AG09309 (cell line): ENCODE measurements at places on chromosomes 5 and 9.

- DNase-seq, result peak; percentile 67
These were observed 26.6 kb downstream of the EGR1 start for GRCh38 chr5:138491669-138492559.

DNA sequence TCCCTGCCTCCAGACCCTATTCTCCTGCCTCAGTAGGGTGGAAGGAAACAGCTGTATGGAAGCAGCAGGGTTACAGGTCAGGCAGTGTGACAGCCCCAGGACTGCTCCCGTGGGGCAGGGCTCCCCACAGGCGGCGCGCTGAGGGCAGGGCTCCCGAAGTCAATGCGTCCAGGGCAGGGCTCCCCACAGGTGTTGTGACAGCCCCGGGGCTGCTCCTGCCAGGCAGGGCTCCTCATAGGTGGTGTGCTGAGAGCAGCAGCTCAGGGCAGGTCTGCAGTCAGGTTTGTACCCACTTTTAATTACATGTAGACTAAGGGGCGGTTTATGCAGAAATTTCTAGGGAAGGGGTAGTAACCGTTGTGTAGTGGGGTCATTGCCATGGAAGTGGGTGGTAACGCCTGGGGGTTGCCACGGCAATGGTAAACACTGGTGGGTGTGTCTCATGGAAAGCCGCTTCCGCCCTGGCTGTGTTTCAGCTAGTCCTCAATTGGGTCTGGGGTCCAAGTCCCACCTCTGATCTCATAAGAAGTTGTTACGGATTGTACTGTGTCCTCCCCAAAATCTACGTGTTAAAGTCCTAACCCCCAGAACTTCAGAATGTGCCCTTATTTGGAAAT, 16.7 kb upstream of the TERT start:
- DNase-seq, result no peak

DNA sequence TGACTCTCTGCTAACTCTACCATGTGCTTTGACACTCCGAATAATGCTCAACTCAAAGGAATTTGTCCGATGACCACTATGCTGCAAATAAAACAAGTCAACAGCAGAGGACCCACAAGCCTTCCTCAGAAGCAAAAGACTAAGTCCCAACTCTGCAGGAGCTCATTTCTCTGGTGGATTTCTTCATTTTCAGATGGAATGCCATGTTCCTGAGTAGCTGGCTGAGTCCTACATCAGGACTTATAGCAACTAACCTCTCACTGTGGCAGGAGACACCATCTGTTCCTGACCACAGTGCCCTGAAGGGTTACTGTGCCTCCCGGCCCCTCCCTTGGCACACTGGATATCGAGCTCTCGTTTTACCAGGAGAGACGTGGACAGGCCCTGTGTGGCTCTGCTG, 20.8 kb downstream of the LHFPL2 start:
- peak; percentile 50 for DNase-seq

GRCh38 chr5:5374009-5374715, 48.3 kb upstream of the ICE1 start:
- DNase-seq, result no peak

DNA sequence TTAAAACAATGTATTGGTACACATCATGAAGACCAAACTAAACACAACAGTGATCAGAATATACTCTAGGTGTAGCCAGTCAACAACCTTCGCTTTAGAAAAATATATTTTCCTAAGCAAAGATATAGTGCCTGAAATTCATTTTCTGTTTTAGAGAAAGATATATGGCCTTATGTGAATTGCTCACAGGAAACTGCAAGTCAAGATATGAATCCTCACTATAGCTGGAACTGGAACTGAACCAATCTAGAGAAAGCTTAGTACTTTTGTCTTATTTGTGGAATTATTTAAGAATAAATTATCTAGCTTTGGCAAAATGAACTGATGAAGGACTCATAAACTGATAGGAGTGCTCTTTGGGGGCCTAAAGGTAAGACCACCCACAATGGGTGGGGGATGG, 27.3 kb downstream of the GZMK start:
- DNase-seq, result no peak

DNA sequence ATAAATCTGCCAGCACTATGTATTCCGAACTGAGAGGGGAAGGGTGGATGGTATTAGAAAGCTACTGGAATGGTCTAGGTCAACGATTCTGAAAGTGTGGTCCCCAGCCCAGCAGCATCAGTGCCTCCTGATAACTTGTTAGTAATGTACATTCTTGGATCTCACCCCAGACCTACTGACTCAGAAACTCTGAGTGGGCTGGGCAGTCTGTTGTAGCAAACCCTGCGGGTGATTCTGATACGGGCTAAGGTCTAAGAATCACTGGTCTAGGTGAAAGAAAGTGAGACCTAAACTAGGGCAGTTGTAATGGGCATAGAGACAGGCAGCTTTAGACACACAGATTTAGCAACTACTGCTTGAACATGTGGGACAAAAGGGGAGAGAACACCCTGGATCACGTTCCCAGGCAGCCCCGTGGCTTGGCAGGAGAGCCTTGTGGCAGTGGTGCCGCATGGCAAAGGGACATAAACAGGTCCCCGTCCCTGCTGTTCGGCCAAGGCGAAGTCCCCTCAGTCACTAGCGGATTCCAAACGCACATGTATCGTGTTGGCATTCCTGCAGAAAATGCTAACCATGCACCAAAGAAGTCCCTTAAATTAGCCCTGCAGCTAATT, 216.3 kb downstream of the TTLL11 start:
- peak; percentile 33 for DNase-seq

- DNase-seq, result peak; percentile 57
These were observed 36.9 kb downstream of the FEM1C start for GRCh38 chr5:115507681-115508080.

DNA sequence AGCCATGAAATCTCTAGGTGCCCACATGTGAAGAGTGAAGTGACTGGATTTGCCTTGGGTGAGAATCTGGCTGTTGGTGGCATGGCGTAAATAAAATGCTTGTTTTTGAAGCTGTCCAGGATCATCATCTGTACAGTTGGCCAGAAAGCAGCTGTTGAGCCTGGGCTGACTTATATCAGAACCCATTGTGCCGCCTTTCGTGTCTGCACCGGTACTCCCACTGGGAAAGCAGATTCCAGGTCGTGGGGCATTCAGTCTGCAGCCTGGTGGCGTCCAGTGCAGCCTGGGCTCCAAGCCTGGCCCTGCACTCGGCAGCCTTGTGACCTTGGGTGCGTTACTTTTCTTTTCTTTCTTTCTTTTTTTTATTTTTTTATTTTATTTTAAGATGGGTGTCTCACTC, 27.8 kb downstream of the PRRC2B start:
- no peak for DNase-seq

- DNase-seq, result no peak
These were observed 87.5 kb upstream of the PRRC1 start for GRCh38 chr5:127429928-127430327.

DNA sequence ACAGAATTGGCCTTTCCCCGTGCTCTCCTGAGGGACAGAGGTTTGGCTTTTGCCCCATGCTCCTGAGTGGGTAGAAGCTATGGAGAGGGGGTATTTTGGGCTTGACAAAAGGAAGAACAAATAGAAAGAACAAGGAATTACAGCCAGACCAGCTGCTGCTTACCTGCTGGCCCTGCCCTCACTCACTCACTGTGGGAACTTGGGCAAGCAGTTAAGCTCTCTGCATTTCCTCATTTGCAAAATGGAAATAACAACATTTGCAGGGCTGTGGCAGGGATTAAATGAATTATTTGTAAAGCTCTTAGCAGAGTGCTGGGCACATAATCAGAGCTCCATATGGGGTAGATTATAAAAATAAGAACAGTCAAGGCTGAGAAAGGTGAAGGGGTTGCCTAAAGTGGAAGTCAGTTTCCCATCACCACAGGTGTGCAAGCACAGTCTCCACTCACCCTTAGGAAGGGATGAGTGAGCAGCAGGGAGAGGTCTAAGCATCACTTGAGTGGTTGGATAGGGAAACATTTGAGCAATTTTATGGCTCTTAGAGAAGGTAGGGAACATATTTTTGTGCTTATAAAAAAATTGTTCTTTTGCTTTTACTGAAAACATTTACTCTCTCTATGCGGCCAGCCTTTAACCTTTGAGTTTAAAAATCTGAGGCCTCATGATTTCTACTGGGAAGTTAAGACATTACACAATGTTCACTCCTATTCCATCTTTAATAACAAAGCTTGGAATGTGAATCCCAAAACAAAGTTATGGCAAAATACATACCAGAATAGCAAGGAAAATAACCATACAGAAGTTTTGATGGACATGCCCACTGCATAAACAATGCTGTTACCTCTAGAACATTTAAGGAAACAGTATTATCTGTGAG, 42.8 kb upstream of the LHFPL2 start:
- no peak for DNase-seq

GRCh38 chr5:179759581-179760551, 27.2 kb downstream of the MAML1 start:
- no peak for DNase-seq

DNA sequence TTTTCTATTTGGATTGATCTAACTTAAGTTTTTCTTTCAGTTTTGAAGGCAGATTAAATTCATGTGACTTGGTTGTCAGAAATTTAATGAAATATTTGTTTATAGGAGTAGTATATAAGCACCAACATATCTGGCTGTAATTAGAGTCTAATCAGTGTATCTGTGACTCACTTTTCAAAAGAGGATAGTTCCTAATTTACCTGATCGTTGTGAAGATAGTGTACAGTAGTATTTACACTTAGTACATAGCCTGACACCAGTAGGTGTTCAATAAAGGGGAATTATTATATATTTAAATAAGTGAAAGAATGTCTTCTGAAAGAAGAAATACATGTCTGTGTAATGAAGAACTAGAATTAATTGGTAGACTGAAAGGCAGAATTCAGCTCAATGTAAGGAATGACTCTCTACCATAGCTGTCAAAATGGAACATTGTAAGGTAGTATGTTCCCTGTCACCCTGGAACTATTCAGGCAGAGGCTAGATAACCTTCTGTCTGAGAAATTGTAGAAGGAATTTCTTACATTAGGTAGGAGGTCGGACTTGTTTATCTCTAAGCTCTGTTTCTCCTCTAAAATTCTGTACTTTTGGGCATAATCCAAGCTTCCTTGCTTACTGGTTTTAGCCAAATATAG, 8.6 kb downstream of the TGFBR1 start:
- DNase-seq, result no peak

- DNase-seq, result no peak
These were observed 456.9 kb downstream of the TMEM232 start for GRCh38 chr5:110269478-110270142.

DNA sequence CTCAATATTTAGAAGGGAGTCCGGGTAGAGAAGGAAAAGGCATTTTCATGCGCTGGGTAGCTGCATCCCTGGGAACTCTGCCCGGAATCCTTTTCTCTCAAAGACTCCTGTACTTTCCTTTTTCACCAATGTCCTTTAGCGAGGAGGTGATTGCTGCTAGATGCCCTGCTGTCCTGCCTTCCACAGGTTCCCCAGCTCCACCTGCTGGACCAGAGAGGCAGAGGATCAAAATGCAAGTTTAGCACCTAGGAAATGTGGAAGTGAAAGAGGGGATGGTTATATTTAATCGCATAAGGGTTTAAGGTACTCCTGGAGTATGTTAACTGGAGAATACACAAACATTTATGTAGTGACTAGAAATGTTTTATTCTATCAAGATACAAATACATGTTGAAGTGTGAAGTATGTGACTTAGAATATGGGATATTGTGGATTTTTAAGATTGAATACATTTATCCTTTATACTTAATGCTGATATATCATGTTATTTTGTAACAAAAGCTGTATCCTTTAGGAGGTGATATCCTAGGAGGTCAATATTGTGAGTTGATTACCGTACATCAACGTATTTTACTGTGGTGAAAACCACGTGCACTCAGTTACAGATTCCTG, 145.7 kb downstream of the ARHGAP26 start:
- DNase-seq, result no peak

- DNase-seq, result no peak
These were observed 128.9 kb upstream of the CCNH start for GRCh38 chr5:87541676-87542075.

GRCh38 chr9:99819856-99820684, 1.6 kb upstream of the NR4A3 start:
- DNase-seq, result peak; percentile 77

- DNase-seq, result no peak
These were observed 36.9 kb upstream of the LURAP1L start for GRCh38 chr9:12737871-12738270.

- DNase-seq, result peak; percentile 48
These were observed 7.7 kb upstream of the GCNT1 start for GRCh38 chr9:76451234-76451633.

DNA sequence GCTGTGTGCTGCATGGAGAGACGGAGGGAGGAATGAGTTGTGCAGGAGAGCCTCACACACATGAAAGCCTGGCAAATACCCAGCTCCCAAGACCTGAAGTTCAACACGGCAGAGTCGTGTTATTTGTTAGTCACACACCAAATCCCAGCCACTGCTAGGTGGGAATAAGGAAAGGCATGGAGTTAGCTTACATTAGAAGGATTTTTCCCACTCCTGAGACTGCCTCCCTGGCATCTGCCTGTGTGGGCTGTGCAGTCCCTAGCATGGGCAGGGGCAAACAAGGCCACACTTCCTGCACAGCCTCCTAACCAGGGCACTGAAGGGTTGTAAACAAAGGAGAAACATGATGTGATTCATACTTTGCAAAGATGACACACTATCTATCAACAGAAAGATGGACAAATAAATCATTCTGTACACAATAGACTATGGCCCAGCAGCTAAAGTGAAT, 306.8 kb downstream of the SPOCK1 start:
- peak; percentile 31 for DNase-seq

- DNase-seq, result no peak
These were observed 45.7 kb downstream of the PIP5K1B start for GRCh38 chr9:68750786-68751185.

DNA sequence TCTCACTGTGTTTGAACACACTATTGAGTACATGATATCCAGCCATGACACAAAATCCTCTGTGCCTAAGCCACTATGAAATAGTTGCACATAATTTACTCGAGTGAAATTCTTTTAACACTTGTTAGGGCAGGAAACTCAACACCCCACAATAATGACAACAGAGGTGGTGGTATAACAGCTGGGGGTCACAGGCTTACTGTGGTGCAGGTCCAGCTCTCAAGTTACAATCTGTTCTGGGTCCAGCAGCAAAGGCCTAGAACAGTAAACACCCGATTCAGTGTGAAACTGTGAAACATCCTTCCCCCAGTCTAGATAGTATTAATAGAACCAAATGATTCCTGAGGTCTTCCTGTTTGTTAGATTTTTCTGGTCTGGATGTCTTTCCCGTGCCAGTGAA, 102.9 kb upstream of the APC start:
- DNase-seq, result no peak

DNA sequence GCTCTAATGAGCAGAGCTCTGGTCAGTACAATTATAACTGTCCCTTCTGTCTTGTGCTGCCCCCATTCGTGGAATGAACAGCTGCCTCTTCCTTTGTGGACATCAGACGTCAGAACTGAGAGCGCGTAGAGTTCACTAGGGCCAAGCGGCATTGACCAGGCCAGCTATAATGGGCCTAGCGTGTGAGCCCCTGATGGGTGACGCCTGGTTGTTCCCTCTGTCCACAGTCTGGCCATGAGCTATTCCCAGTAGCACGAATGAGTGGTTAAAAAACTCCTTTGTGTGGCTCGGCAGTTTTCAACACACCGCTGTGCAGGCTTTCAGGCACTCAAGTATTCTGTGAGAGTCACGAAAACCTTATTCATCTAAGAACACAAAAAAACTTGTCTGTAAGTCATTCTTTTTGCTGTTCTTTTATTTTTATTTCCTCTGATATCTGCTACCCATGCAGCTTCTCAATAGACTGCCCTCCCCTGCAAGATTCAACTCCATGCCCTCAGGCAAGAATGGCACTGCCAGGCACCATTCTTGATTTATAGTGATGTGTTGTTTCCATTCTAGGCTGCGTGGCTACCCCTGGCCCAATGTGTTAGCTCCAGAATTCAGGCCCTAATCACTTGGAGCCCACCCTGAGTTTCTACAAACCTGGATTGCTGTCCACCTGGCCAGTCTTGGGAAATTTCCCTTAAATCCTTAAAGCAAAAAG, 52.5 kb downstream of the ANKDD1B start:
- no peak for DNase-seq
